Mesothelial cell of epicardium (in vitro differentiated cells): ENCODE measurements at places on chromosomes 2 and 18.
A peak's percentile ranks its signal among the peaks of the same experiment; 100 is the strongest.

GRCh38 chr2:54000524-54000923, 29.7 kb upstream of the PSME4 start:
- H3K27ac ChIP-seq, result no peak overlapping the region
- DNase-seq, result no peak
- H3K27me3 ChIP-seq, result no peaks in the 10 kb centered on the region
- no peaks in the 10 kb centered on the region for H3K36me3 ChIP-seq

DNA sequence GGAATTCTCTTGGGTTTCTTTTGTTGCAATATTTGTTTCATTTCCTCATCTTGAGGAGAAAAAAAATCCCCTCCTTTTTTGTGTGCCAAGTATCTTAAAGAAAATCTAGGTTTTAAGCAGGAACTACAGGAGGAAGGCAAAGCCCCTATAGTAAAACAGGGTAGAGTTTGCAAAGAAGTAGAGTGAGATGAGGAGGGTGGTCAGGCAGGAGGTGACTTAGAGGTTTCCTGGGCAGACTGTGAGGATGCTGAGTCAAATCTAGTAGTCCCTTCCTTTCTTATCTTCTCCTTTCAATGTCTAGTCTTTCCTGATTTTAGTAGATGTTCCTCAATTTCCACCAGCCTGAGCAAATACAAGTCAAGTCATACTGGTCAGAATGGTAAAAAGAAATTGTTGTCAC, 222.5 kb downstream of the PMAIP1 start:
- H3K27ac ChIP-seq, result no peak overlapping the region
- no peaks in the 10 kb centered on the region for H3K36me3 ChIP-seq
- H3K27me3 ChIP-seq, result peaks cover 16% of the 10 kb centered on the region
- no peak for DNase-seq

GRCh38 chr18:63197246-63197869, 122.2 kb downstream of the BCL2 start:
- no peaks in the 10 kb centered on the region for H3K27me3 ChIP-seq
- H3K36me3 ChIP-seq, result no peaks in the 10 kb centered on the region
- peaks cover 2% of the 10 kb centered on the region for H3K4me1 ChIP-seq
- no peak overlapping the region for H3K27ac ChIP-seq

DNA sequence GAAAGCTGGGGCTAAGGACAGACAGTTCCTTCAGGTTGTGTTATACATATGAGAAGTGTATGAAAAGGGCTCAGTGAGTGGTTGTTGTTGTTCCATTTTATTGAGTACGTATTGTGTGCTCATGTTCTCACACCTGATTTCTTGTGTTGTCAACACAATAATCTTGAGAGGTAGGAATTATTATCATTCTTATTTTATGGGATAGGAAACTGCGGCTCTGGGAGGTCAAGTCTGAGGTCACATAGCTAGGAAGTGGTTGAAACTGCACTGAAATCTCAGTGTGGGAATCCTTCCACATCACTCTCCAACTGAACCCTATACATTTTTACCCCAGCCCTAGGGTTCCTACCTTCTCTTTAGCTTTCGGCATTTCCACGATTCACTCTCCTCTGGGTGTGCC, 124.2 kb upstream of the CXCR4 start:
- DNase-seq, result no peak
- H3K27me3 ChIP-seq, result no peaks in the 10 kb centered on the region
- no peak overlapping the region for H3K4me3 ChIP-seq
- no peak overlapping the region for H3K27ac ChIP-seq
- H3K4me1 ChIP-seq, result peaks cover 2% of the 10 kb centered on the region

DNA sequence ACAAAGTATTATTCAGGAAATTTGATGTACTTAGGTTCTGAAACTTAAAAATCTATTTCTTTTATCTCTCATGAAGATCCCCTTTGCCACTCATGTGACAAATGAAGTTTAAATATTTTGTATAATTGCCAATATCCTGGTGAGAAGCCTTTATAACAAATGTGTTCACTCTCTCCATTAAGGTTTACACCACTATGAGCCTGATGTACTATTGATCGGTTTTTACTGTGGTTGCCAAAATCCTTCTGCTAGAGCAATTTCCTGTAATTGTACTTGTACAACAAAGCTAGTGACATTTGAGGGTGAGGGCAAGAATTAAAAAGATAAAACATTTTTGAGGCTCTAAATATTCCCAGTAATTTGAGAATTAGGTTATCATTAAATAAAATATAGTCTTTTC, 222.3 kb upstream of the CDH19 start:
- H3K4me3 ChIP-seq, result no peak overlapping the region
- H3K27me3 ChIP-seq, result no peaks in the 10 kb centered on the region
- no peaks in the 10 kb centered on the region for H3K4me1 ChIP-seq
- H3K27ac ChIP-seq, result no peak overlapping the region
- H3K36me3 ChIP-seq, result no peaks in the 10 kb centered on the region

DNA sequence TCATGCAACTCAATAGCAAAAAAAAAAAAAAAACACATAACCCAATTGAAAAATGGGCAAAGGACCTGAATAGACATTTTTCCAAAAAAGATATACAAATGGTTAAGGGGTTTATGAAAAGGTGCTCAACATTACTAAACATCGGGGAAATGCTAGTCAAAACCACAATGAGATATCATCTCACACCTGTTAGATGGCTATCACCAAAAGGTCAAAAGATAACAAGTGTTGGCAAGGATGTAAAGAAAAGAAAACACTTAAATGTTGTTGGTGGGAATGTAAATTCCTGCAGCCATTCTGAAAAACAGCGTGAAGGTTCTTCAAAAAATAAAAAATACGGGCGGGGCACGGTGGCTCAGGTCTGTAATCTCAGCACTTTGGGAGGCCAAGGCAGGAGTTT, 112.4 kb upstream of the CAB39 start:
- no peak overlapping the region for H3K27ac ChIP-seq
- peaks cover 20% of the 10 kb centered on the region for H3K27me3 ChIP-seq
- no peaks in the 10 kb centered on the region for H3K4me1 ChIP-seq
- H3K4me3 ChIP-seq, result no peak overlapping the region
- H3K36me3 ChIP-seq, result no peaks in the 10 kb centered on the region

DNA sequence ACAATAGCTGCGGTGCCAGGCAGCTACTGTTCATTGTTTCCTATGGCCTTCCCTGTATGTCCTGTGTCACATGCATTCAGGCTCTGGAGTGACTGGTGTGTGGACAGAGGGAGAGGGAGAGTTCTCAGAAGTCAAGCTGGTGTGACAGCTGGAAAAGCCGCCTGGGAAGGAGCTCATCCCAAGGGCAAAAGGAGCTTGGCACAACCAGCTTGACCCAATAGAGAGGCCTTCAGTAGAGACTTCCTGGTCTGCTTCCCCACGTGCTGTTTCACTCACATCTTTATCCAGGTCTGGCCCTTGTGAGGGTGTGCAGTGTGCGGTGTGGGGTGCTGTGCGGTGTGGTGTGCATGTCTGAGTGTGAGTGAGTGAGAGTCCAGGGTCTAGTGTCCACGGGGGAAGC, 11.1 kb upstream of the NT5DC4 start:
- no peaks in the 10 kb centered on the region for H3K36me3 ChIP-seq
- H3K4me1 ChIP-seq, result peaks cover 4% of the 10 kb centered on the region
- H3K27me3 ChIP-seq, result peaks cover 16% of the 10 kb centered on the region
- no peak overlapping the region for H3K4me3 ChIP-seq

- no peak overlapping the region for H3K27ac ChIP-seq
- no peak for DNase-seq
- H3K27me3 ChIP-seq, result no peaks in the 10 kb centered on the region
- peaks cover 22% of the 10 kb centered on the region for H3K4me1 ChIP-seq
Measured at GRCh38 chr2:42238644-42239288, 69.6 kb downstream of the EML4 start.

GRCh38 chr2:104820126-104820525, 33.8 kb upstream of the POU3F3 start:
- H3K4me1 ChIP-seq, result no peaks in the 10 kb centered on the region
- no peak overlapping the region for H3K4me3 ChIP-seq
- DNase-seq, result no peak
- H3K27me3 ChIP-seq, result peaks cover 37% of the 10 kb centered on the region
- no peak overlapping the region for H3K27ac ChIP-seq

- no peaks in the 10 kb centered on the region for H3K36me3 ChIP-seq
- no peaks in the 10 kb centered on the region for H3K27me3 ChIP-seq
- H3K4me1 ChIP-seq, result peaks cover 14% of the 10 kb centered on the region
- DNase-seq, result no peak
Measured at GRCh38 chr18:74331404-74331803, 15.8 kb downstream of the C18orf63 start.

DNA sequence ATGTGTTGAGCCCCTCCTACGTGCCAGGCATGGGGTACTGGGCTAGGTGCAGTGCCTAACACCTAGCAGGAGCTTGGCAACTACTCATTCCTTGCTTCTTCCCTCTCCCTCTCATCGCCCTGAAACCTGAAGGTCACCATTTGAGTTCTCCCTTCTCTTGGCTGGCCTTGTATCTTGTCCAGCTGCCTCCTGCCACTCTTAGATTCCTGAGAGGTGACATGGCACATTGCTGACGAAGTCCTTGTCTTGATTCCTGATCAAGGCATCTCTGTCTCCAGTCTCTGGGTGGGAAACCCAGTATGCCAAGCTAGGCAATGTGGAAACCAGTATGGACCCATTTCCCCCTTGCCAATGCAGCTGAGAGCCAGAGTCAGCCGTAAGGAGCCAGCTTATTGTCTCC, 9.0 kb upstream of the EFR3B start:
- no peak overlapping the region for H3K27ac ChIP-seq
- H3K36me3 ChIP-seq, result no peaks in the 10 kb centered on the region
- H3K27me3 ChIP-seq, result peaks cover 6% of the 10 kb centered on the region
- no peaks in the 10 kb centered on the region for H3K4me1 ChIP-seq

DNA sequence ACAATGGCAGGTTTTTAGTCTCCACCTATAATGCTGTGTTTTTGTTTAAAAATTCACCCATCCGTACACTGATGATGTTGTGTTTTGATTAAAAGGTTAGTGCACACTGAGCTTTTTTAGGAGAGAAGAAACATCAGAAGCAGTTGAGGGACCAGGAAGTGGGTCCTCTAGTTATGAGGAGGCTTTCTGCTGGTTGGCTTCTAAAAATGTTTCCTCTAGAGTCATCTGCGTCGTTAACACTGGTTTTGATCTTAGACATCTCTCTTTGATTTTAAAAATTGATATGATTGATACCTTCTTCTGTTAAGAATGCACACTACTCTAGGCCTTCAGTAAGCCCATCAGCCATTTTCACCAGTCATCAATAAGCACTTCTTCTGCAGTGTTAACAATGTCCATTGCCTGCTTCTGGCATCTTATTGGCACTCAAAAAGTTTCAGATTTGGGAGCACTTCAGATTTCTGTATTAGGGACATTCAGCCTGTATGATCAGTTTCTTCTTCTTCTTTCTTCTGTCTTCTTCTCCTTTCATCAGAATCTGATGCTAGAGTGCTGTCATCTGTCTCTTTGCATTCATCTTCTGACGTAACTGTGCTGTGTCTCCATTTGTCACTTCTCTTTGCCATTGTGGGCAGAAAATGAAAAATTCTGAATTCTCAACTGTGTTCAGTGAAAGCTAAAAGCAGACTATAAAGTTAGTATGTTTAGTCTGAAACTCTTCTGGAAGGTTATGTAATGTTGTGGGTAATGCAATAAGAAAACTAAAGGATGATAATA, 56.3 kb downstream of the PHLPP1 start:
- peaks cover 5% of the 10 kb centered on the region for H3K36me3 ChIP-seq
- peaks cover 26% of the 10 kb centered on the region for H3K4me1 ChIP-seq
- H3K4me3 ChIP-seq, result no peak overlapping the region

- H3K4me3 ChIP-seq, result no peak overlapping the region
- H3K27me3 ChIP-seq, result peaks cover 18% of the 10 kb centered on the region
- H3K36me3 ChIP-seq, result no peaks in the 10 kb centered on the region
- no peak overlapping the region for H3K27ac ChIP-seq
- no peak for DNase-seq
Measured at GRCh38 chr2:100425573-100426383, 8.3 kb upstream of the CHST10 start.

- H3K36me3 ChIP-seq, result no peaks in the 10 kb centered on the region
- peaks cover 68% of the 10 kb centered on the region for H3K4me1 ChIP-seq
- H3K27me3 ChIP-seq, result no peaks in the 10 kb centered on the region
- H3K4me3 ChIP-seq, result no peak overlapping the region
Measured at GRCh38 chr2:236748801-236749200, 179.2 kb downstream of the ACKR3 start.

DNA sequence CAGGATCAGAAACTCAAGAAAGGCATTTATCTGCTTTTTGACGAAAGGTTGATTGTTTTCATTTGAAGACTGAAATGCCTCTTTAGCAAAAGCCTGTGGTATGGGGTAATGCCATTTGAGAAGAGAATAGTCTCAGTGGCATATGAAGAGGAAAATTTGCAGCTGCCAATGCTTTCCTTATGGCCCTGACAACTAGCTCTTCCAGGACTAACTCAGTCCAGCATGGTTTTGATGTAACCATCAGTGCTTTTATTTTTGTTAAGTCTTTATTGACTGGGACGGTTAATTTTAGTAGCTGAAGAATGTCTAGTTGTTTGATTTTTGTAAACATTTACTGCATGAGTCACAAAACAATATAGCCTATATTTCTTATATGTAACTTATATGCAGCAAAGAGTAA, 158.4 kb downstream of the LNPK start:
- H3K27me3 ChIP-seq, result no peaks in the 10 kb centered on the region
- H3K27ac ChIP-seq, result no peak overlapping the region
- no peak overlapping the region for H3K4me3 ChIP-seq
- H3K4me1 ChIP-seq, result peaks cover 3% of the 10 kb centered on the region
- DNase-seq, result no peak

DNA sequence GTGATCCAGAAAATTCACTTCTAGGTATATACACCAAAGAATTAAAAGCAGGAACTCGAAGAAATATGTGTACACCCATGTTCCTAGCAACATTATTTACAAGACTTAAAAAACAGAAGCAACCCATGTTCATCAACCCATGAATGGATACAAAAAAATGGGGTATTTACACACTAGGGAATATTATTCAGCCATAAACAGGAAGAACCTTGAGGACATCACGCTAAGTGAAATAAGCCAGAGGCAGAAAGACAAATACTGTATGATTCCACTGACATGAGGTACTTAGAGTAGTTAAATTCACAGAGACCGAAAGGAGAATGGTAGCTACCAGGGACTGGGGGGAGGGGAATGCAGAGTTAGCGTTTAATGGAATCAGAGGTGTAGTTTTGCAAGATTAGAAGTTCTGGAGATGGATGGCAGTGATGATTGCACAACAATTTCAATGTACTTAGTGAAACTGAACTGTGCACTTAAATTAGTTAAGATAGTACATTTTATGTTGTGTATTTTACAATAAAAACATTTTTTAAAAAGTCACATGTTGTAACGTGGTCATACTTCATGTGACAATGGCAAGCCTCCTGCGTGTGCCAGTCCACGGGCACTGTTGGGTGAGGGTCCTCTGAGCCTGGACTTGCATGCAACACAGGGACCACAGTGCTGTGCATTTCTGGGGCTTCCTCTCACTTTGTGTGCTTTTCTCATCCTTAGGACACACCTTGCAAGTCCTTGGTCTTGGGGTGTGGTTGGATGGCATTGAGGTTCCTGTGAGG, 206.1 kb upstream of the HDAC4 start:
- H3K27me3 ChIP-seq, result no peaks in the 10 kb centered on the region
- no peaks in the 10 kb centered on the region for H3K36me3 ChIP-seq
- no peak overlapping the region for H3K4me3 ChIP-seq
- H3K27ac ChIP-seq, result no peak overlapping the region
- H3K4me1 ChIP-seq, result peaks cover 3% of the 10 kb centered on the region

- H3K4me3 ChIP-seq, result peak overlapping the region; percentile 95
- no peaks in the 10 kb centered on the region for H3K27me3 ChIP-seq
- no peak for DNase-seq
Measured at GRCh38 chr2:61763605-61764034, 90.2 kb downstream of the FAM161A start.

- no peaks in the 10 kb centered on the region for H3K27me3 ChIP-seq
- H3K36me3 ChIP-seq, result no peaks in the 10 kb centered on the region
- H3K27ac ChIP-seq, result no peak overlapping the region
- no peak for DNase-seq
- H3K4me3 ChIP-seq, result no peak overlapping the region
Measured at GRCh38 chr2:8597094-8597493, 84.8 kb upstream of the ID2 start.

- H3K4me1 ChIP-seq, result no peaks in the 10 kb centered on the region
- DNase-seq, result no peak
- no peaks in the 10 kb centered on the region for H3K36me3 ChIP-seq
- no peak overlapping the region for H3K27ac ChIP-seq
- no peaks in the 10 kb centered on the region for H3K27me3 ChIP-seq
- no peak overlapping the region for H3K4me3 ChIP-seq
Measured at GRCh38 chr2:162090109-162090508, 16.1 kb upstream of the DPP4 start.
